ENCODE measurements at places on chromosomes 1 and 21.

DNA sequence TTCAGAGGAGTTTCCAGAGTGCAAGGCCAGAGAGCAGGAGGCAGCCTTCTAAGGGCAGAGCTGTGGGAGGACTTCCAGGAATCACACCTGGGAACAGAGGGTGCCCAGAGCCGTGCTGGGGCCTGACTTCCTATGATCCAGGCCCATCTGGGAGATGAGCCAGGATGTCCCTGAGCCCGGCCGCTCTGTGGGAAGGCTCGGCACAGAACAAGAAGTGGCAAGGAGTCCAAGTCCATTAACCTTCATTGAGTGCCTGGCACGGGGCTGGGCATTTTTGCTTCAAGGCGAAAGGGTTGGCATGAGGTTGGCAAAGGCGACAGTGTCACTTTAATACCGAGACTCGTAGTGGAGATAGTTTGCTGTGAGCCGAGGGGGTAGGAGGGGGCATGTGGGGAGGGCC, 18.2 kb downstream of the TMEM201 start:
- DNase-seq: no peak

DNA sequence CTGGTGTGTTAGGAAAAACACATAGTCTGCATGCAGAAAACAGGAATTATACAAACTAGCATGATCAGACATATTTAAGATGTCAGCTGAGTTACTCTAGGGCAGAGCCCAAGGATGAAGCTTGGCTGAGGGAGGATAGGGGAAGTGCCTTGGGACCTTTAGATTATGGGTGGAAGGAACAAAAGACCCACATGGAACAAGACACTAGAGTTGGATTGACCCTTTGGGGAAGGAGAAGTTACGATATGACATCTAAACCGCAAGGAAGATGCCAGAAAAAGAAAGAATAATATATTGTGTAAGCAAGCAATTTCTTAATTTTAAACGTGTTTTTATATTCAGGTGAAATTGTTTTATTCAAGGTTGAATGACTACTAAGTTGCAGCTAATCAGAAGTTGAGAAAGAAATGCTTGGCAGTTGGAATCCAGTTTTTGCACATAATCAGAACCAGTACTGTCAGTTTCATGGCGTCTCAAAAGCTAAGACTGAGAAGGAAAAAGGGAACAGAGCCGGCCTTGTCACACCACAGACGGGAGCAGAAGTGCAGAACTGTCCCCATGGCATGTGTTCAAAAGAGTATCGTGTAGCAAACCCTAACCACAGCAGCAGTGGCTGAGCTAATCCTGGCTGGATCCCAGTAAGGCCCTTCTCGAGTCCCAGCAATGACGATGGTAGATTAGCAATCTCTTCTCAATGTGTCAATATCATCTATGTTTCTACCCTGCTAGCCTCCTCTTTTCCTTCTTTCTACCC, 31.2 kb upstream of the IFNAR2 start:
- peak; percentile 61 for DNase-seq

GRCh38 chr1:28354121-28354520, 15.4 kb upstream of the PHACTR4 start:
- DNase-seq: peak; percentile 70

DNA sequence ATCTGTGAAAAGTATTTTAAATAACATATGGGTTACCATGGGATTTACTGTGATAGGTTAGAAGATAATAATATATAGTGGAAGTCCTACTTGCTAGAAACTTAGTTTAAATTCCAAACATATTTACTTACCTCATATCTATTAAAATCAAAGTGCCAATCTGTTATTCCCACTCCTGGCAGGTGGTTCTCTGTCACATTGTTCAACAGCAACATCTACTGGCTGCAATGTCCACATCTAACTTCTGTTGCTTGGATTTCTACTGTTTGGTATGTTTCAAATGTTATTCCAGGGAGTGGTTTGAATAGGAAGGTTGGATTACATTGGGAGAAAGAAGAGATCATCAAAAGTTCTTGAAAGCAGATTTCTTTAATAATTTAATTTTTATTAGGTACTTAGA, 122.5 kb upstream of the NCAM2 start:
- DNase-seq: no peak

DNA sequence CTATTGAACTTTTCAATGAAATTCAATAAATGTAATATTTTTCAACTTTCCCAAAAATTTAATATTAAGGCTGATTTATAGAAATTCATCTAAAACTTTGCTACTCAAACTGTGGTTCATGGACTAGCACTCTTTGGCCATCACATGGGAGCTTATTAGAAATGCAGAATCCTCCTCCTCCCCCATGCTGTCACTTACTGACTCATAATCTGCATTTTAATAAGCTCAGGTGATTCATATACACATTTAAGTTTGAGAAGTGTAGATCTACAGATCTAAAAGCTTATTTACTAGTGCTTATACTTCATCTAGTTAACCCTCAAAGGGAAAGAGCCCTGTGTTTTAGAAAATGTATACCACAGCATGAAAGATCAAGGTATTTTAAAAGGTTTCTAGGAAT, 84.3 kb downstream of the HS2ST1 start:
- DNase-seq: peak; percentile 52

DNA sequence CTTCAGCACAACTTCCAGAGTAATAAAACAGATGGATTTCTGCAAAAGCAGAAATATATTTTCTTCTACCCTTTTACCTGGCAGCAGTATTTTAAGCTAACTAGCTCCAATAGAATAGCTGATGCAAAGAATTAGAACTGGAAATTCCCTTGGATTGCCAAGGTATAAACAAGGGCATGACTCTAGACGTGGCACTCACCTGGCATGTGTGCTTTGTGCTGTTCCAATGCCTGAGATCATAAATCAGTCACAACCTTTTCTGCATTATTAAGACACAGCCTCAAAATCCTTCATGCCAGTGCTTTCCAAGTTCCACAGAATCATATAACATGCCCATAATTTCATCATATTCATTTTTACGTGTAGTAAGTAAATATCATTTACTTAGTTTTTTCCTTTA, 1048.7 kb downstream of the ADGRL2 start:
- DNase-seq: no peak

GRCh38 chr1:8091691-8092090, 65.6 kb upstream of the ERRFI1 start:
- peak; percentile 82 for DNase-seq

DNA sequence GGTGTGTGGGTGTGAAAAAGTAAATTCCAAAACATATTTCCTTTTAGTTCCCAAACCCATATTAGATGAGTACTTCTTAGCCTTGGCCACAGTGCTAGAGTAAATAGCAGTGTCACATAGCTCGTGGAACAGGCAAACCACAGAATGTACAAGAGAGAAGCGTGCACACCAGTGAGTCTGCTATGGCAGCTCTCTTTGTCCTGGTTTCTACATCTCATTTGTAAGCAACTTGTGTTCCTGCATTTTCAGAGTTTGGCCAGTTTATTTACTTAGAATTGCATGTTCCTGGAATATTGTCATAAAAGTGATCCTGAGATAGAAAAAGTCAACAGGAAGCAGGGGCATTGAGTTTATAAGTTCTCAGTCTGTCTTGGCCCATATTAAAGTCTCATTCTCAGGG, 142.1 kb downstream of the DHRS3 start:
- peak; percentile 59 for DNase-seq

DNA sequence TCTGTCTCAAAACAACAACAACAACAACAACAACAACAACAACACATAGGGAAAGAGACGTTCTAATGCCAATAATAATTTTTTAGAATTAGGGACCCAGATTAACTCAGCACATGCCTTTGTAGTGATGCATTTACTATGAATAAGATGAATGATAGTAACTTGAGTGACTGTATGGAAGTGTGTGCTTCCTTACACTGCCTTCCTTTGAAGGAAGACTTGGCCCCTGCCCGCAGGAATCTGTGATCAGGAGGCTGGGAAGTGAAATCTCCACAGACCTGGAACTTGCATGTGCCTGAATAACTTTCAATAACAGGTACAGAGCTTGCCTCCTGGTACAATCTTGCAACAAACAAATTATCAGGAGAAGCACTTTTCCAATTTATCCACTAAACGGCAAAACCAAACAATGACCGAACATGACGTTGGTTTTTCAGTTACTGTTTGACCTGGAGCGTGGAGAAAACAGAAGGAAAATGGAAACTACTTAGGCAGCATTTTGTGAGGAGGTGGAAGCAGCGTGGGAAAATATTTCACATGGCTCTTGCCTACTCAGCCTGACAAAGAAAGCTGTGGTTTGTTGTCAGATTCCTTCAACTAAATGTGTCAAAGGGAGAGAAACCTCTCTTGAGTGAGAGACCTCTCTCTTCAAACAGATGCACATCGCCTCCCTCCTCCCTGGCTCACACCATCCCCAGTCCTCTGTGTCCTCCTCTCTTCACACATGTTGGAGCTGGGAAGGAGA, 10.1 kb upstream of the ABCA4 start:
- DNase-seq: peak; percentile 71

DNA sequence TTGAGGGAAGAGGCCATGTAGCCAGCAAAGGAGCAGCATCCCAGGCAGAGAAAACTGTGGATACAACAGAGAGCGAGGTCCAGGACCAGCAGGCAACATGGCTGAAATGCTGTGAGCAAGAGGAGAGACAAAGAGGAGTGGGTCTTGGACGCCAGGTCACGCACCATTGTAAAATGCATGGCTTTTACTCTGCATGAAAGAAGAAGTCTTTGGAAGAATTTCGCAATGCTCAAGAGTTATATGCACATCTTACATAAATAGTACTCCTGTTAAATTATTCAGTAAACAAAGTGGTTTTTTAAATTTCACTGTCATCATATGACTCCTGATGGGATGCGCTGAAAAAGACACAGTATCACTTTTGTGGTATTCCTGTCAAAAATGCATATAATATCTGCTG, 3.5 kb downstream of the CD244 start:
- no peak for DNase-seq

GRCh38 chr1:11784256-11784992, 21.3 kb downstream of the MTHFR start:
- no peak for DNase-seq

DNA sequence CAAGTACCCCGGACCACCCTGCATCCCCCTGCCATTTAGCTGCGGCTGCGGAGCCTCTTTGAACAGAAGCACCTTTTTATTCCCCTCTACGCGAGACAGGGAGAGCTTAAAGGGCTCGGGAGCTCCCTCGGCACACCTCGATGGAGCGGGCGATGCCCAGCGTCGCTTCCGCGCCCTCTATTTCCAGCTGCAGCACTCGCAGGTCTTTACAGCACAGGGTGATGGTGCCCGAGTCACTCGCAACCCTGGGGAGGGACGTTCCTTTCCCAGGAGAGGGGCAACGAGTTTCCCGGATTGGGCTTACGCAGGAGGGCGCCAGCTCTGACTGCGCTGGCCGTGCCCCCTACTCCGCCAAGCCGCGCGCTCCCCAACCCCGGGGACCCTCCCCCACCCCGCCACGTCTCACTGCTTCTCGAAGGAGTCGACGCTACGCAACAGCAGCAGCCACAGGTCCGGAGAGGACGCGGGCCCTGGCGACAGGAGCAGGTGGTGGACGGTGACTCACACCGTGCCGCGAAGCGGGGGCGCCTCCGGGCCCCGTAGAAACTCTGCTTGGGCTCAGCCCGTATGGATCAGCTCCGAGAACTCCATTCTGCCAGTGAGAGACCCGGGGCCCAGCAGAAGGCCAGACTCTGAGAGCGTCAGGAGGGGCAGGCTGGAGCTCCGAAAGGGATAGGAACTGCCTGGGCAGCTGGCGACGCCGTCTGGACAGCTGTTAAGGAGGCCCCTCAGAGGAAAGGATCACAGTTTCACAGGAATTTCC, 5.8 kb upstream of the FAM167B start:
- peak; percentile 80 for DNase-seq

GRCh38 chr1:54871275-54872035, 15.5 kb downstream of the DHCR24 start:
- no peak for DNase-seq

DNA sequence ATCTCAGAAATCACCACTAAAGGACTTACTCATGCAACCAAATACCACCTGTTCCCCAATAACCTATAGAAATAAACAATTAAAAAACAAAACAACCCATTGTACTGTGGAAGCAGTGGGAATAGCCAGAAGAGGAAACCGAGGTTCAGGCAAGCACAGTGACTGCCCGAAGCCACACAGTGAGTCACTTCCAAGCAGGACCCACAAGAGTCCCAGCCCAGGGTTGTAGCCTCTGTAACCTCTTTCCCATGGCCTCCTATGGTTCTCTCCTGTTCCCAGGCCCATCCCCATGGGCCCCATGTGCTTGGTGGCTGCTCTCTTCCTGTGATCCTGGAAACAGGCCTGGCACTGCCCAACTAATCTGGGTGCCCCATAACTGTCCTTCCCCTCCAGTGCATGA, 29.0 kb upstream of the HTR1D start:
- DNase-seq: peak; percentile 52

DNA sequence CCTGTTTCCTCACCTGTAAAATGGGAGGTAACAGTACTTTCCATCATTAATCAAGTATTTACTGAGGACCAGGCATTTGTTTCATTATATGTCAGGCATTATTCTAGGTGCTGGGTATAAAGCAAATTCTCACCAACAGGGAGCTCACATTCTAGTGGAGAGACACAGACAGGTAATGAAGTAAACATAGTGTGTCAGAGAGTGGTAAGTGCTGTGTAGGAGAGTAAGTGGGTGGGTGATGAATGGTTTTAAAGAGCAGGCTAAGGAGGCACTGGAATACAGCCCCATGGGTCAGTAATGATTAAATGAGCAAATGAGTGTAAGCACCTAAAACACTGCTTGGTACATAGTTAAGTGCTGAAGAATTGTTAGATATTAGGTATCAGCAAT, 60.4 kb downstream of the DNTTIP2 start:
- no peak for DNase-seq

DNA sequence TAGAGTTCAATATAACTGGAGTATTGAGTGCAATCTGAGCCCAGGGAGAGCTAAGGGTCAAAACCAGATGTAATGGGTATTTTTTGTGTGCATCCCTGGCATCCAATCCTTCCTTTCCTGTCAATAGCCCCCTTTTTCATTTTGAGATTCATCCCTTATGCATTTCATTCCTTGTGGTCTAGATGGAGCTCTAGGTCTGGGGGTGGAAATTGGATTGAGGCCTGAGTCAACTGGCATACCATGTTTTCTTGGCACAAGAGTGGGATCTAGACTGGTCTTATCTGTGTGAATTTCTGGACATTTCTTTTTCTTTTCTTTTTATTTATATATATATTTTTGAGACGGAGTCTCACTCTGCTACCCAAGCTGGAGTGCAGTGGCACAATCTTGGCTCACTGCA, 67.3 kb upstream of the RAB3GAP2 start:
- no peak for DNase-seq

DNA sequence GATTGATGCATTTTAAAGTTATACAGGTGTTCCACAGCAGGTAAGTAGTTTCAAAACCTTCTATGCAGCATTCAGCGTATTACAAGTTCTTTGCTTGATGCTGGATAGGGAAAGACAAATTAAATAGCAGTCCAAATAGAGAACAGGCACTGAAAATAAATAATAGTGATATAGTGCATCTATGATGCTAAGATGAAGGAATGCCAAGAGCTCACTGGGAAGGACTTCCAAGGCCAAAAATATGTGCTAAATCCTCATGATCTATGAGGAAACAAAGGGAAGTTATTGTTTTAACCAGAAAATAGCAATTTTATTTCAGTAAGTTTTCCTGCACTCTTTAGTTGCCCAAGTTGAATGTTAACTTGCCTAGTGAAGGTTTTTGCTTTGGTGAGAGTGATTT, 127.8 kb upstream of the GREM2 start:
- no peak for DNase-seq
